SJSA1 (cell line): ENCODE measurements at places on chromosomes 11 and 22. TPM values are rescaled to one million over a fixed set of nuclear protein-coding genes. Genes with fewer than 3 reads are reported as not detected.

Gene DLG2
- total RNA-seq = 0.13 TPM in 1 of 2 replicates, not detected in the other

Gene SMTN
- total RNA-seq = 121 and 155 TPM in 2 replicates

Gene TEX54
- not detected in 2 replicates for total RNA-seq

Gene UNC93B1
- total RNA-seq = 53.8 and 73.5 TPM in 2 replicates

Gene GDPD4
- not detected in 2 replicates for total RNA-seq

Gene OR8A1
- not detected in 2 replicates for total RNA-seq

Gene TESMIN
- total RNA-seq = 5.0 and 6.7 TPM in 2 replicates

Gene LDHAL6A
- not detected in 2 replicates for total RNA-seq

Gene POU2AF2
- total RNA-seq = not detected in 2 replicates

DNA sequence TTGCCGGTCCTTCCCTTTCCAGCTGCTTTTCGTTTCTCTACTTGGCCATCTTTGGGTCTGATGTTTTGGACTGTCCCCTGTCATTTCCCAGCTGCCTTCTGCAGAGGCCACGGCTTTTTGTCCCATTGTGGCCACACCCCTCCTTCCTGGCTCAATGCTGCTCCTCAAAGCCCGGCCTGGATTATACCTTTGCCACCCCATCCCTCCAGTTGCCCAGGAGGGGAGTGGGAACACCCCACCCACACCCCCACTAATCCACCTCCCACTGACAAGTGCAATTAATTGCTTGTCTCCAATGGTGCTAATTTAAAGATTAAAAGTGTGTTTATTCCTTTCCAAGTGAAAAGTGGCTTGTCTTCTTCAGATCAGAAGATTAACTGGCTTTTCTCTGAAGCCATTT, 34.2 kb upstream of the CSNK2A3 start:
- peaks cover 10% of the 10 kb centered on the region for H3K4me1 ChIP-seq
- H3K27ac ChIP-seq = no peak overlapping the region

DNA sequence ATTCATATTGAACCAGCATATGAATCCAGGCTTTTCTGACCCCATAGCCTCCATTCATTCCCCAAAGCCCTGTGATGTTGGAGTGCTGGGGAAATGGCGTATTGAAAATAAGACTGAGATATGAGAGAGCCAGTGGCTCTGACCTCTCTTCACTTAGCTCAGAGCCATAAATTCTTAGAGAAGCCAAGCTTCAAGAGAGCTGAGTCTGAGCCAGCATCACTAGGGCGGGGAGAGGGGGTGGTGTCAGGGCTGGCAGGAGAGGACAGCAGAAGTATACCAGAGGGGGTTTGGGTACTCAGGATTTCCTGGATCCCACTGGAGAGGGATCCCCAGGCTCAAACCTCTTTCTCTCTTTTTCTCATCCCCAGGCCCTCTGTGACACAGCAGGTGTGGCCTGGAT, 16.7 kb upstream of the MOGAT2 start:
- H3K27ac ChIP-seq = no peak overlapping the region
- peaks cover 4% of the 10 kb centered on the region; the same call in 1 of the 2 replicates for H3K4me1 ChIP-seq
- H3K4me3 ChIP-seq = no peak overlapping the region

- no peaks in the 10 kb centered on the region for H3K27me3 ChIP-seq
- no peak overlapping the region for H3K4me3 ChIP-seq
- no peak overlapping the region for H3K27ac ChIP-seq
- no peaks in the 10 kb centered on the region for H3K36me3 ChIP-seq
- no peak for DNase-seq
Observed at GRCh38 chr11:95337175-95337957, 106.4 kb upstream of the SESN3 start.

DNA sequence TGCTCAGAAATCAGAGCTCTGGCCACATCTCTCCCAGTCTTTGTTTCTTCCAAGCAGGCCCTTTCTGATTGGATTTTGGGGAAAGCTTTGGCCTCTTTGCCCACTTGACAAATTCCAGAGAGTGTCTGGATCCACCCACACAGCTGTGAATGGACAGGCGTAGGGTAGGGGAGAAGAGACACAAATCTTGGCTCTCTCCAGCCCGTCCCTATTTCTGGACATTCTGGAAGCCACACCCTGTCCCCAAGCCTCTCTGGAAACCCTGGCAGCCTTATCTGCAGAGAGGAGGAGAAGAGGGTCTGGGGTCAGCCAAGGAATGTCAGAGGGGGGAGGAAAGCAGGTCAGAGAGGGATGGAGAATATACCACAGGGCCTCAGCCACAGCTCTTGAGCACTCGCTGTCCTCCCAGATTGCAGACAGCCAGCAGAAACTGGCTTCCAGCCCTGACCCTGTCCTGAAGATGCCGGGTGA, 59.5 kb upstream of the WNT11 start:
- H3K27me3 ChIP-seq = no peaks in the 10 kb centered on the region
- no peak for DNase-seq
- H3K36me3 ChIP-seq = no peaks in the 10 kb centered on the region
- no peak overlapping the region for H3K4me3 ChIP-seq

DNA sequence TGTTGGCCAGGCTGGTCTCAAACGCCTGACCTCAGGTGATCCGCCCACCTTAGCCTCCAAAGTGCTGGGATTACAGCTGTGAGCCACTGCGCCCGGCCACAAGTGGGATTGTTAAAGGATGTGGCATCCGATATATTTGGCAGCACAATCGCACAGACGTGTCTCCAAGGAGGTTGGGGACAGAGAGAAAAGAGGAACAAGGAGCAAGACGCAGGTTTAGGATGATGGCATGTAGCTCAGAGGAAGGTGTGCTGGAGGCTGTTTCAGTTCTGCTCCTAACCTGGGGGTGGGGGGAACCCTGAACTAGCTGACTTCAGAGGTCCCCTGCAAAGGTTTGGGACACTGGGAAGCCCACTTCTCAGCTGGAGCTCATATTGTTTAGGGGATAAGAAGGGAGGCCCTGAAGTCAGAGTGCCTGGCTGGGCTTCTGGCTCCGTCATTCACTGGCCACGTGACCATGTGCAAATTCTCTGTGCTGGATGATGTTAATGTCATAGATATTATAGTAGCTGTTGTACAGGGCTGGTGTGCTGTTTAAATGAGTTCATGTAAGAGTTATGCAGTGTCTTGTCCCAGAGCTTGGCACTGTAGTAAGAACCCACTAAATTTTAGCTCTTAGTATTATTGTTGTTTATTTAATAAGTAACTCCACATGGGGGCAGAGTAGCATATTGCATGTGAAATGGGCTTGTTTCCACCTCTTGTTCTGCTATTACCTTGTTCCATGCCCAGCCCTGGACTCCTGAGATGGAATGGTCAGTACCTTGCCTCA, 129.7 kb downstream of the ST3GAL4 start:
- no peak overlapping the region for H3K27ac ChIP-seq
- no peak overlapping the region for H3K4me3 ChIP-seq
- DNase-seq = no peak

DNA sequence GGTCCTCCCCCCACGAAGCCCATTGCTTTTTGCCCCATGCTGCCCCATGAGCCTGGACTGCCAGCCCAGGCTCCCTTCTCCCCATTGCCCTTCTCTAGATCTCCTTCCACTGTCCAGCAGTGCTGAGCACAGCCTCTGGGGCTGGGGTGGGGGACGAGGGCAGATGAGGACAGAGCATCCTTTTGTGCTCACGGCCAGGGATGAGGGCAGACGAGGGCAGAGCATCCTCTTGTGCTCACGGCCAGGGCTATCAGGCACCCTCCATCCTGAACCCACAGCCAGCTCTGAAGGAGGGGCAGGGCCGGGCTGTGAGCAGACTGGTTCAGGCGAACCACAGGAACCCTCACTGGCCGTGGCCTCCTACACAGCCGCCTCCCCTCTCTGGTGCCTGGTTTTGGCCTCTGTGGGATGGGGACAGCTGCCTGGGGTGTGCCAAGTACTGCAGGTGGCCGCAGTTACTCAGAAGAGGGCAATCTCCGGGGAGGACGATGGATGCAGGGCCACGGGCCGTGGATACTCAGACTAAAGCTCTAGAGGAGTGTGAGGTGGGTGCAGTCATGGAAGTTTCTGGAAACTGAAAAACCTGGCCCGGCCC, 1258.8 kb downstream of the BRD1 start:
- no peaks in the 10 kb centered on the region for H3K36me3 ChIP-seq
- no peaks in the 10 kb centered on the region for H3K27me3 ChIP-seq
- H3K4me3 ChIP-seq = no peak overlapping the region
- H3K4me1 ChIP-seq = peaks cover 15% of the 10 kb centered on the region
- H3K27ac ChIP-seq = no peak overlapping the region

- no peak overlapping the region for H3K27ac ChIP-seq
- DNase-seq = no peak
- no peaks in the 10 kb centered on the region for H3K27me3 ChIP-seq
- no peaks in the 10 kb centered on the region for H3K36me3 ChIP-seq
Observed at GRCh38 chr11:125227151-125227550, 62.6 kb downstream of the PKNOX2 start.

- no peak overlapping the region for H3K27ac ChIP-seq
- H3K36me3 ChIP-seq = no peaks in the 10 kb centered on the region
- no peaks in the 10 kb centered on the region for H3K4me1 ChIP-seq
- no peaks in the 10 kb centered on the region for H3K27me3 ChIP-seq
Observed at GRCh38 chr22:49448526-49448925, 379.1 kb downstream of the BRD1 start.

DNA sequence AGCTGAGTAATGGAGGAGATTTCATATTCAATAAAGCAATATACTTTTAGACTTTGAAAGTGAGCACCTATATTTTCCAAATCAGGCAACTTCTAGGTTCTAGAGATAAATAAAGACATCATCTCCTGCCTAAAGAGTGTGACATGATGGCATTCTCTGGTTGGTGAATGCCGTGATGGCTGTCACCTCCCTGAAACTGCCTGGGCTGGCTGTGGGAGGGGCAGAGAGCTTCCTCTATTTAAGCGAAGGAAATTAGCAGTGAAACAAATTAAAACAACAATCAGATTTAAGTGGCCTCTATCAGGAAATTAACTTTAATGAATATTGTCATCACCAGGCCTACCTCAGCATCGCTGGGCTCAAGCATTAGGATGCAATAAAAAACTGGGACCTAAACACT, 113.9 kb downstream of the ARL14EP start:
- DNase-seq = no peak
- H3K4me3 ChIP-seq = no peak overlapping the region
- H3K27ac ChIP-seq = no peak overlapping the region

GRCh38 chr11:29009426-29009825, 901.2 kb downstream of the METTL15 start:
- no peak for DNase-seq
- no peaks in the 10 kb centered on the region for H3K27me3 ChIP-seq
- H3K4me1 ChIP-seq = no peaks in the 10 kb centered on the region
- H3K27ac ChIP-seq = no peak overlapping the region
- no peaks in the 10 kb centered on the region for H3K36me3 ChIP-seq

- no peak for DNase-seq
- no peaks in the 10 kb centered on the region for H3K4me1 ChIP-seq
- no peak overlapping the region for H3K4me3 ChIP-seq
- H3K36me3 ChIP-seq = no peaks in the 10 kb centered on the region
- H3K27me3 ChIP-seq = no peaks in the 10 kb centered on the region
Observed at GRCh38 chr11:132780046-132780445, 752.3 kb downstream of the OPCML start.

DNA sequence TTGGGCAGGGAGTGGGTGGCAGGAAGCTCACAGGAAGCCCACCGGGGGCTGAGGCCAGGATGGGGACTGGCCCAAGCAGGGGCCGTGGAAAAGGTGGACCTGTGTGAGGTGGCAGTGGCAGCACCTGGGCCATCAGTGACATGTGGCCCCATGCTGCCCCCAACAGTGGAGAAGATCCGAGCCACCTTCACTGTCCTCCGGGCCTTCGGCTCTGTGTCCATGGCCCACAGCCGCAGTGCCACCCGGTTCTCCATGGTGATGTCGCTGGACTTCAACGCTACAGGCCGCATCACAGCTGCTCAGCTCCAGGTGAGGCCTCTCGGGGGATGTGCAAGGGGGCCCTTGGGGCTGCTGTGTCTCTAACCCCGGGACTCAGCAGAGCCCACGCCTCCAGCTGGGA, 37.9 kb downstream of the MYO18B start:
- H3K27ac ChIP-seq = no peak overlapping the region
- no peak overlapping the region for H3K4me3 ChIP-seq
- no peak for DNase-seq
- H3K4me1 ChIP-seq = no peaks in the 10 kb centered on the region

DNA sequence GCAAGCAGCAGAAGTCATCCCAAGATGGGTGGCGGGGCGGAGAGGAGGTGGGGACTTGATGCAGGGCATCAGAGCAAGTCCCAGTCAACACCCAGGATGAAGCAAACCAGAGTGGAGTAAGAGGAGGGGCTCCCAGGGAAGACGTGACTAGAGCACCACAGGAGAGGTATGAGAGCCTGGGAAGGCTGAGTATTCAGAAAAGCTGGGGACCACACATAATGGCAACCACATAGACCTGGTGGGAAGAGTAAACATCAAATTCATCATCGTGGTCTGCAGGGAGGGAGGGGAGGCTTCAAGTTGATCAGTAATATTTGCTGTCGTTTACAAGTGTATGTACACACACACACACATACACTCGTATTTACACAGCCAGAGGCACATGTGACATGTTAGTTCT, 60.7 kb upstream of the CLTCL1 start:
- H3K36me3 ChIP-seq = peaks cover 88% of the 10 kb centered on the region
- no peak overlapping the region for H3K4me3 ChIP-seq
- no peak for DNase-seq
- H3K4me1 ChIP-seq = peaks cover 7% of the 10 kb centered on the region

- no peaks in the 10 kb centered on the region for H3K27me3 ChIP-seq
- no peaks in the 10 kb centered on the region for H3K4me1 ChIP-seq
- H3K27ac ChIP-seq = no peak overlapping the region
- no peak for DNase-seq
- H3K36me3 ChIP-seq = no peaks in the 10 kb centered on the region
- no peak overlapping the region for H3K4me3 ChIP-seq
Observed at GRCh38 chr22:44645531-44645930, 56.5 kb upstream of the PRR5 start.

DNA sequence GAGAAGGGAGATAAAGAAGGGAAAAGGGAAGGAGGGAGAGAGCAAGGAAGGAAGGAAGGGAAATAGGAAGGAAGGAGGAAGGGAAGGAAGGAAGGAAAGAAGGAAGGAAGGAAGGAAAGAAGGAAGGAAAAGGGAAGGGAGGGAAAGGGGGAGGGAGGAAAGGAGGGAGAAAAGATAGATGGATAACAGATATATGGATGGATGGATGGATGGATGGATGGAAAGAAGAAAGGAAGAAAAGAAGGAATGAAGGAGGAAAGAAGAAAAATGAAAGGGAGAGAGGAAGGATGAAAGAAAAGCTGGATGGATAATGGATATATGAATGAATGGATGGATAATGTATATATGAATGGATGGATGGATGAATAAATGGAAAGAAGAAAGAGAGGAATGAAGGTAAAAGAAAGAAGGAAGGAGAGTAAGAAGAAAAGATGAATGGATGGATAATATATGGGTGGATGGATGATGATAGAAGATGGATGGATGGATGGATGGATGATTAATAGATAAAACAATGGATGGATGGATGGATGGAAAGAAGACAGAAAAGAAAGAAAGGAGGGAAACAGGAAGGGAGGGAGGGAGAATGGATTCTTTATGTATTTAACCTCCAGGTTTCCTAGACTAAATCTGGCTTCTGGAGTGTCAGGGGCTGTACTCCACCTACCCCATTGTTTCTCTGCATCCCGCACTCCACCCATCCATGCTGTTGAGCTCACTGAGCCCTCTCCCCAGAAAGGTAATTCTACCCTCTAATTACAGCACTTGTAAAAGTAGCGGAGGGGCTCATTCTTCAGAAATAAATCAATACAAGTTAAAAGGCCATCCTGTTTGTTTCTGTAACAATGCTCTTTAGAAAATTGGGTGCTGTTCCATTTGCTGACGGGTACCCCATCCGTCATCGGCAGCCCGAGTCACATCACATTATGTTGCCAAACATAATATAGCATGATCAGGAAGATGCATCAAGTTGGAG, 506.1 kb downstream of the MIAT start:
- H3K4me1 ChIP-seq = no peaks in the 10 kb centered on the region
- no peak for DNase-seq
- H3K4me3 ChIP-seq = no peak overlapping the region
- no peaks in the 10 kb centered on the region for H3K36me3 ChIP-seq
